ENCODE measurements at places on chromosomes 3 and 15.

GRCh38 chr3:53402326-53402725, 55.0 kb upstream of the DCP1A start:
- DNase-seq, result no peak

DNA sequence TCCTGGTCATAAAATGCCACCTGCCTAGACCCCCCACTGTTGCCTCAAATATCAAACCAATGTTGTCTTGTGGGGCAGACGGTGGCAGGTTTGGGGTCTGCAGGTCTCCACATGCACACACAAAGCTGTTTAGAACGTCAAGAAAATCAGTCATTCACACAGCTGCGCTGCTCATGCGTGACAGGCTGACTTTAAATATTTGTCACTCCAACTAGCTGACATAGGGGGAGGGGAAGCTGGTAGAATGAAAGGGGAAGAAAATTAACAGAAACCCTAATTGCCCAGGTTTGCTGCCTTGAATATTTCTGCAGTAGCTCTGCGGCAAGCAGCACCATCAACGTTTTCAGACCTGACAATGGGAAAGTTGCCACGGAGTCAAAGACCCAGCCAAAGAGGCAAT, 201.8 kb downstream of the ABHD5 start:
- DNase-seq, result no peak

DNA sequence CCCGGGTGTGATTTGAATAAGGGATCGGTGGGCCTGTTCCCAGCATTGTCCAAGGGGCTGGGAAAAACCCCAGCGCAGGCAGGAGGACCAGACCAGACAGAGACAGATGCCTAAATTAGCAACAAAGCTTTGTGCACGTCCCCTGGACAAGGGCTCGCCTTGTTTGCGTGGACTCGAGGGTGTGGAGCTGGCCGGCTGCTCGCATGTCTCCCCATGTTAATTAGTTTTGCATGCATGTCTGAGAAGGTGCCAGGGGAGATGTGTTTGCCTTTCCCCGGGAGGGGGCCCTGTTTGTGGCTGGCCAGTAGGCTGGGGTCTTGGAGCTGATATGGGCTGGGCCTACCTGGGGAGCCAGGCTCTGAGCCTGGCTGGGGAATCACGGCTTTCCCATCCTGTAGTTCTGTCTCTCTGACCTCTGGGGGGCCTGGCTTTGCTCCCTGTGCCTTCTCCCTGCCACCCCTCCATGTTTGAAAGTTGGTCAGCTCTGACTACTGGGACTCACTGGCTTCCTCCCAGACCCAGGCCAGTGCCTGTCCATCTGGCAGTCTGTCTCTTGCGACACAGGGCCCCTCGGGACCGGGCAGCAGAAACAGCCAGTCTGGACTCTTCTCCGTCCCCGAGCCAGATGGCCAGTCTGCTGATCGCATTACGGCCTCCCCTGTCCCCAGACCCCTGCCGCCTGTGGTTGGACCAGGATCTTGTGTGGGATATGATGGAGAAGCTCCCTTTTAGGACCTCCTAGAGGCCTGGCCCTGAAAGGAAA, 55.4 kb upstream of the POLG start:
- DNase-seq, result no peak

- DNase-seq, result no peak
Measured at GRCh38 chr15:46996359-46996758, 720.9 kb upstream of the SEMA6D start.

DNA sequence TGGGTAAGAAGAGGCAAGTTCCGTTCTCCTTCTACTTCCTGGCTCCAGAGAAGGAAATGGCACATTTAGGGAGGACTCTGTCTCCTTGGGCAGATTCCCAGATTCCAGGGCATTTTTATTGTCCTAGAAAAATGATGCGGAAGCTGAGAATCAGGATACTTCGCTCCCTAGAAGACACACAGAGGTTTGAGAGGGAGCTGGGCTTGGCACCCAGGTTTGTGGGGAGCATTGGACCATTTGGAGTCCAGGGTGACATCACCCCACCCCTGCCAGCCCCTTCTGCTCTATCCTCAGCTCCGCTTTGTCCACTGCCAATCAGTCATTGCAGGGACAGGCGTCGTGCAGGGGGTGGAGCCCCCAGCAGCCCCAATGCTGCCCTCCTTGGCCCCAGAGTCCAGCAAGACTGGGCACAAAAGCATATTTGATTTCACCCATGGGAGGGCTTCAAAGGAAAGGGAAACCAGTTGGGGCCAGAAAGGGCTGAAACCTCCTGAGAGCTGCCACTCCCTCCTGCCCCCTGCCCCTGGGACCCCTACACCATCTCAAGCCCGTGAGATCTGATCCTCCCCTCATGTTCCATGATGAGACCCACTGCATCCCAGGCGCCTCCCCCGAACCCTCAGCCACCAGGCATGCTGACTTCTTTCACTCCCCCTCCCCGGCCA, 129.8 kb upstream of the MEF2A start:
- no peak for DNase-seq

- DNase-seq, result no peak
Measured at GRCh38 chr3:115804200-115804599, 180.9 kb downstream of the GAP43 start.

GRCh38 chr3:97911459-97911858, 60.8 kb downstream of the RIOX2 start:
- no peak for DNase-seq

DNA sequence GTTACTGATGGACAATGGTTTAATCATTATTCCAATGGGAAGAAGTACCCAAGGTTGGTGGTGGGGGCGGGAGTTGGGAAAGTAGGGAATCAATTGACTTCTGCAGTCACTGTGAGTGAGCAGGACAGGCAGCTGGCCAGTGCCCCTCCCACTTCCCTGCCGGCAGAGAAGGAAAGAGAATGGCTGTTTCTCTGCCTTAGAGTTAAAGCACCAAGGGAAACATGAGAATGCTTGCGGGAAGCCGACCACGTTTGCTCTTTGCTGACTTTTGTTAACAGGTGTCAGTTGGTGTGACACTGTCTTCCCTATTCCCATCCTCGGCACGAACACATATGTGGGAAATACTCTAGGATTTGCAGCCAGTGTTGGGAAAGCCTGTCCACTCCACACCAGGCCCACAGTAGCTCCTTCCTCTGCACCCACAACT, 33.5 kb upstream of the MFSD1 start:
- no peak for DNase-seq

DNA sequence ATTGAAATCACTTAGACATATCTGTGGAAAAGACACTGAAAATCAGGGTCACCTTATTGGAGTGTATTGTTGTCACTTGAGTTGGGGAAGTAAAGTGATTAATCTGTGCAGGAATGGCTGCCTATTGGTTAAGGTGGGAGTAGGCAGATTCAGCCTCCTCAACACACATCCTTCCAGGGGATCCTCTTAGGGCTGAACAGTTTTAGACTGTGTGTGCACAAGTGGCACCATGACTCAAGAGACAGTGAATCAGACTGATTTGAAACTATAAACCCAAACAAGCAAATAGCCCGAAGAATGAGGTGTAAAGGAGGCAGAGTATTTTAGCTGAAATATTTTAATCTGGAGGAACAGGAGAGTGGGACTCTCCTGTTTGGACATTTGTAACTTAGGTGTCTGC, 4.9 kb downstream of the ABHD17C start:
- no peak for DNase-seq

- DNase-seq, result no peak
Measured at GRCh38 chr3:42189736-42190135, 76.2 kb downstream of the CCK start.

DNA sequence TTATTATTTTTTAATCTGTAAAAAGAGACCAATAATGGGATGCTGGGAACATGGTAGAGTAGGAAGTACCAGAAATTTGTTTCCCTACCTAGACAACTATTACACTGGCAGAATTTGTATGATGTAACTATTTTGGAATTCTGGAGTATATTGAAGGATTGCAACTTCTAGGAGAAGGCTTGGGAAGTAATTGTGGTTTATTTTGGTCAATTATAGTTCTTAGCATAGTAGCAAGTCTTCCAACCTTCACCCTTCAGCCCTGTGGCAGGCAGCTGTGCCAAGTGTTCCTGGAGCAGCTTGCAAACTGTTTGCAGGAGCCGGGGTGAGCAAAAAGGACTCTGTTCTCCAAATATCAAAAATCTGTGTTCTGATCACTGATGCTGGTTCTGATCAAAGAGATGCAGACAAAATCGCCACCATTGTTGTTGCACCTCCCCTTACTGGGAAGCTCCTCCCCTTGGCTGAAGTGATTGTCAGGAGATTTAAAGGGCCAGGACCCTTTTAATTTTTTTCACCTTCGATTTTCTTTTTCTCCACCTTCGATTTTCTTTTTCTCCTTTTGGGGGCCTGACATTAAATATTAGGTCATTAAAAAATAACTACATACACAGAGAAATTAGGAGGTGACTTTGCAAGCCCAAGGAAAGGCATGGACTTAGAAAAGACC, 363.3 kb downstream of the SLC9A9 start:
- no peak for DNase-seq

DNA sequence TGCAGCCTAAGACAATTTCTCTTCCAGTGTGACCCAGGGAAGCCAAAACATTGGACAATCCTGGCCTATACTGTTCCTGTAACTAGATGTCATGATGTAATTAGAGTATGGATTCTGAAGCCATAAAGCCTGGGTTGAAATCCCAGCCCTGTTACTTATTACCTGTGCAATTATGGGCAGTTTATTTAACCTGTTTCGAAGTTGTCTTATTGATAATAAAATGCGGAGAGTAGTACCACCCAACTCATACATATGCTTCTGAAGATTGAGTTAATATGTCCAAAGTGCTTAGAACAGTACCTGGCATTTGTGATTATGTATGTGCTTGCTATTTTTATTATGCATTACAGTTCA, 30.1 kb downstream of the PPP4R2 start:
- no peak for DNase-seq

GRCh38 chr3:143150071-143150470, 30.5 kb downstream of the CHST2 start:
- no peak for DNase-seq
